ENCODE measurements at places on chromosomes 16 and 17.

GRCh38 chr17:67862614-67863217 is 37.4 kb downstream of the BPTF start:
- no peak for DNase-seq

DNA sequence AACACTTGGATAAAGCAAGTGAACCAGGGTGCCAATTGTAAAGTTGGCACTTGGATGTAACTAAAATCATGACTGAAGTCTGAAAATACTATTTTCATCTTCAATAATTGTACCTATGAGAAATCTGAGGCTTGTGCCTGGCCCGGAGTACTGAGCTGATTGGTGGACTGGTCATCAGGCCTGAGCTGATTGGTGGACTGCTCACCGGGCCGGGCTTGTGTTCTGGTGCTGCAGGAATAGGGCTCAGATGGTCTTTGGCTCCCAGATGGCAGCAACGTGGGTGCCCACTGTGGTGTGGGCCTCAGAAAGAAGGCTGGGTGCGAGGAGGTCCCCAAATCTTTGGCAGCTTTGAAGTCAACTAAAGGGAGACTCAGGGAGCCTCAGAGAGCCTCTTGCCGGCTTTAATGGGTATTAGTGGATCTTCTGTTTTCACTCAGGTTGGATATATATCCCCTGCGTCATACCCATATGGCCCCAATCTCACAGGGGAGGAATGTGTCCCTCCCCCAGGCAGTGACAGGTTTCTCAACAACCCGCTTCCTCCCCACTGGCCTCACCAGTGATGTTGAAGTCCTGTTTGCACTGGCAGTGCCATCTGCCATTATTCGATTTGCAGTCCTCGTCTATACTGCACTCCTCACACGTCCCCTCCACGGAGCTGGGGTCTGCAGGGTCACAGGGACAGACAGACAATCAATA is 4.7 kb downstream of the UMOD start:
- no peak for DNase-seq

DNA sequence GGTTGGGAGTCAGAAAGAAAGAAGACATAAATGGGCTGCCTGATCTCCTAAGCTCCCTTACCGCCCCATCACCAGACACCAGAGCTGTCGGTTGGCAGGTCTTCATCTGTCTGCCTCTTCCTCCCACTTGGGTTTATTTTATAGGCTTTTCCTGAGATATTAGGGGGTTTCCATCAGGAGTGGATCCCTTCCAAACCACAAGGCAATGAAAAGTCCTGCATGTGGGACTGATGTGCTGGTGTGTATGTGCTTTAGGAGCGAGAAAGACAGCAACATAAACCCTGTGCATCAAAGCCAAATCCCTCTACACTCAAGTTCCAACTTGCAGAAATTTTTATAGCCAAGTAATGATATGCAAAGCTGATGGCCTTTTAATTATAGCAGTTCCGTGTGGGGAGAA is 389.5 kb downstream of the SLC39A11 start:
- DNase-seq = no peak

GRCh38 chr17:34172390-34172918 is 82.6 kb upstream of the CCL2 start:
- no peak for DNase-seq

- DNase-seq = no peak
Measured at GRCh38 chr16:51055434-51055833, 95.6 kb downstream of the SALL1 start.

DNA sequence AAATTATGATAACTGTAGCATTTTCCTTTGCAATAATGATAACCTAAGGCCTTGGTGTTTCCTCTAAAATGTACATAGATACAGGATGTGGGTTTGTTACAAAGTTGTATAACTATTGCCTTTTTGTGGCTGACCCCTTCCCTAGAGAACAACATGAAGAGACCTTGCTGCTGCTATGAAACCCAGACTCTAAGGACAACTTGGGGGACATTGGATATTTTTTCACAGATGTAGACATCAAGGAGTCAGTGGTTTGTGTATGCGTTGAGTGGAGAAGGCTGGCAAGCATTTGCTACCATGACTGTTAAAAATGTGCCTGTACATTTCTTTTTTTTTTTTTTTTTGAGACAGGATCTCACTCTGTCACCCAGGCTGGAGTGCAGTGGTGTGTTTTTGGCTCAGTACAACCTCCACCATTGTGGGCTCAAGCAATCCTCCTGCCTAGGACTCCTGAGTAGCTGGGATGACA is 12.3 kb downstream of the HMOX2 start:
- DNase-seq = no peak

DNA sequence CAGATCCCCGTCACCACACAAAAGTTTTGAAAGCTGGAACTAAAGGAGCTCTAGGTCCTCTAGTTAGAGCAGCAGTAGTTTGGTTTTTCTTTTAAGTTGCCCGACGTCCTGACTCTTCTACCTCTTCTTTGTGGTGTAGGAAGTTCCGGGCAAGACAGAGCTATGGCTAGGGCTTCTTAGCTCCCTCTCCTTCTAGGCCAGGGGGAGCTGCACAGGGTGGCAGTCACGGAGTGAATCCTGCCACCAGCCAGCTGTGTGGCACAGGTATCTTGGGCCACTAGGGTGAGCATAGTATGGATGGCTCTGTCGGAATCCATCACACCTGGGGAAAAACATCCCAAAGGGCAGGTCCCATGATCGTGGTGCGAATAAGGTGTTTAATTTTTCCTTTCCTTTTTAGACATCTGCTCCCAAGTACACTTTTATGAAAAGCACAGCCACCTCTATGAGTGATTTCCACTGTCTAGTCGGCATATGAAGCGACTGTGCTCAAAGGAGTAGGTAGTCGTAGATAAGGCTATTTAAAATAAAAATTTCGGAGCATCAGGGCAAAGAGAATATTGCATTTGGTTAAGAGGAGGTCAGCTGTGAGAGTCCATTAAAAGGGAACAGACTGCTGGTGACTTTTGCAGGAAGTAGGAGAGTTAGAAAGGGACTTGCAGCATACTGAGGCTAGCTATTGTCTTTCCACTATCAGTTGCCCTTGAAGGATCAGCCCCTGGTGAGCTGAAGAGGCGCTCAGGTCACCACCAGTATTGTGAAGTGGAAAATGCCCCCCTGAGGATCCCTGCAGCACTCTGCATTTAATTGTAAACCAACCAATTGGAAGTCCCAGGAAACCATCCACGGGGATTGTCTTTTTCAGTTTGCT is 2.1 kb downstream of the PRKCA start:
- DNase-seq = peak; percentile 22

DNA sequence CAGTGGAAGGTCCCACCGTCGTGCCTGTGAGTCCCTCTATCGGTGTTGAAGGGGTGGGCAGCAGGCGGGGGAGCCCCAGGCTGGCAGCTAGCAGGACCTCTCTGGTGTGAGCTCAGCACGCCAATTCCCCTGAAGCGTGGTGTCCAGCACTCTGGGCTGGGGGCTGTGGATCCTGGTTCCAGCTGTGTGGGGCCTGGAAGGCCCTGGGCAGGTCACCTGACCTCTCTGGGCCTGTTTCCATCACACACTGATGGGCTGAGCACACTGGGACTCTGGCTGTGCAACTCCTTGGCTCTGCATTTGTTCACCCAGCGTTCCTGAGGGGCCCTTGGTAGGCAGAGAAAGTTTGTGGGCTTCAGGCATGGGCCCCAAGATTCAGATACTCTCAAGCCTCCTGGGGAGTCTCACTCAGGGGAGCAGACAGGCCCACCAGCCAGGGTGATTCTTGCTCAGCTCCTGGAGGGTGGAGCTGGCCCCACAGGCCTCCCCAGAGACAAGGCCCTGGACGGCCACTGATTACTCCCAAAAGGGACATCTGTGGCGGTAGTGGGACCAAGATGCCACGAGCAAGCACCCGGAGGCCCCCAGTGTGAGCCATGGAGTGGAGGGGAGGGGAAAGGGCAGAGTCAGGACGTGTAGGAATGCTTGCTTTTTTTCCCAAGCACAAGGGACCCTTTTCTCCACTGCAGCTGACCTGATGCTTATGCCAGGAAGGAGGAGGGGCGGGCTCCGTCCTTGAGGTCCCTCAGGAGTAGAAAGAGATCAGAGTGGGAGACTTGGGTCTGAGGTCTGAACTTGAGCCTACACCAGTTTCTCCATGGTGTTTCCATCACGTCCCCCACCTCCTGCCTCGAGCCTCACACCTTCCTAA is 8.5 kb downstream of the SCGB1C2 start:
- no peak for DNase-seq

GRCh38 chr17:41326173-41327145 is 10.9 kb upstream of the KRTAP17-1 start:
- DNase-seq = peak; percentile 22

- no peak for DNase-seq
Measured at GRCh38 chr17:73196500-73196899, 3.6 kb downstream of the COG1 start.

GRCh38 chr17:36937959-36938565 is 787 bp downstream of the LHX1 start:
- DNase-seq = no peak

DNA sequence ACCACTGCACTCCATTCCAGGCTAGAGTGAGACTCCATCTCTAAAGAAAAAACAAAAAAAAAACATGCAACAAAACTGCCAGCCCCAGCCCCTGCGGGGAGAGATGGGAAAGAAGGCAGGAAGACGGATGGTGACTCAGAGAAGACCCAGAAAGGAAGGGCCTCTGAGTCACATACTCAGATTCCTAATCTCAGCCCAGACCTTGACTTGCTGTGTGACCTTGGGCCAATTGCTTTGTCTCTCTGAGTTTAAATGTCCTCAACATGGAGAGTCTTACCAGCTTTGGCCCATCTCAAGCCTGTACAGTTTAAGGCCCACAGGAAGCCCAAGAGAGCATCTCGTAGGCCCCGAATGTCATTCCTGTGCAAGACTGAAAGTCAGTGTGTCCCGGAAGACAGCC is 86.5 kb upstream of the LHX1 start:
- no peak for DNase-seq

DNA sequence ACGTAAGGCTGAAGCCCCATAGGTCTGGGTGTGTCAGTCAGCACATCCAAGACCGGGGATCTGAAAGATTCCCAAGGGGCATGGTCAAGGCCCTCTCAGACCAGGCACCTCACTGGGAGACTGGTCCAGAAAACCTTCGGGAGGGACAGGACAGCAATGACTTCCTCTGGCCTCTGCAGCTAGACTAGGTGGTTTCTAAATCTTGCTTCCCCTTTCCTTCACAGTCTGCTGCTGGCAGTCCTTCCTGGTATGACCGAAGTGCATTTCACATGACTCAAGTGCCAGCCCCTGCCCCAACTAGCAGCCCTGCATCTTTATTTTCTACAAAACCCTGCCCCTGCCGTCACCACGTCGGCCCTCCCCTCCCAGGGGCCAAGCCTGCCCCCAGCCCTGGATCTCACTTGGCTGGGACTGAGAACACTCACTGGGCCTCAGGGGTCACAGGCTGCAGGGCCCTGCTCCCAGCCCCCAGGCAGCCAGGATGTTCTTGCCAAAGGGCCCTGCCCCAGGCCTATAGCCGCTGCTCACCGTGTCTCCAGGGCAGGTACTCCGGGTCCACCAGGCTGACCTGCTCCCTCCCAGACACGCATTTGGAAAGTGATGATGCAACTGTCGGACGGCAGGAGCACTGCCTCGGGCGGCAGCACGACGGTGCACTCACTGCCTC is 18.3 kb downstream of the POLR3K start:
- no peak for DNase-seq

DNA sequence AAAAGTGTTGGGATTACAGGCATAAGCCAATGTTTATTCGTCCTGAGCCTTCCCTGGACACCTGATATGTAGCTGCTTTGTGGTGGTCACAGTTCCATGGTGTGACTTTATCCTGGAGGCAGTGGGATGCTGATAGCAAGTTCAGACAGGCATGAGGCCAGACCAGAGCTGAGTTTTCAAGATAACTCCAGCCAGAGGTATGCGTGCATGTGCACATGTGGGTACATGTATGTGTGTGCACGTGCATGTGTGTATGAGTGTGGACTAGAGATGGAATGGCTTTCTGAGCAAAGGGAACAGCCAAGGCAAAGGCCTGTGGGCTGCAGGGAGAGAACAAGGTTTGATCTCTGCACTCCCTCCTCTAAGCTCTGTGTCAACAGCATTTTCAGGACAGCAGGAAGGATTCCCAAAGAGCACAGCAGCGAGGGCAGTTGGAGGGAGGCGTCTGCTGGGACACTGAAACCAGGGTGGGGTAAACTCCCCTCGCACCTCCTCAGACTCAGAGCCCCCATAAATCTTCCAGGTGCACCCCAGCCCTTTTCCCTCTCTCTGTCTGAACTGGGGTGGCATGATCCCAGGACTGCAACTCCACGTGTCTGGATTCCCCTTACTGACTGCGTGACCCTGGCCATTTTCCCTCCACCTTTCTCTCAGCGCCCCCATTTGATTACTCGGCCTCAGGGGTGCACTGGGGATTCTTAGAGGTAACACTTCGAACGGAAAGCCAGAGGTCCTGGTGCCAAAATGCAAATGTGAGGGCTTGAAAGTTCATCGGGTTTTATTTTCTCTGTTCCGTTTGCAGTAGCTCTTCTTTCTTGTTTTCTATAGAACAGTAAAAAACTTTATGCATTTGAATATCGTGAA is 15.3 kb downstream of the NLRC5 start:
- DNase-seq = no peak

DNA sequence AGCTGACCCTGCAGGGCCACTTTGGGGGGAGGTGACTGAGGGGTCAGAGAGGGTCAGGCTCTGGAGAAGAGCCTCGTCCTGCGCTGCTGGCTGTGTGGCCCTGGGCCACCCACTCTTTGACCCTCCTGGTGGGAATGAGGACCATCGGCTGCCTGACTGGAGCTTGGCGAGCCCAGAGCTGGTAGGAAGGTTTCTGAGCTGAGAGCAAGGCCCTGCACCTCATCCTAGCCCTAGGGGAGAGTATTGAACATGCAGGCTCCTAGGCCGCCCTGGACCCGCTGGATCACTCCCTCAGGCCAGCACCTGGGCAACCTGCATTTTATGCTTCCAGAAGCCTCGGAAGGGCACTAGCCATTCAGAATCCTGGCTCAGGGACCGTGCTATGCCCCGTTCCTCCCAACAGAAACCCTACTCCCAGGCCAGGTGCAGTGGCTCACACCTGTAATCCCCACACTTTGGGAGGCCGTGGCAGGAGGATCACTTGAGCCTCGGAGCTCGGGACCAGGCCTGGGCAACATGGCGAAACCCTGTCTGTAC is 14.5 kb downstream of the MAP2K3 start:
- no peak for DNase-seq

- no peak for DNase-seq
Measured at GRCh38 chr16:11359370-11359769, 14.1 kb downstream of the RMI2 start.

GRCh38 chr17:75270218-75270965 is 639 bp downstream of the MIF4GD start:
- DNase-seq = peak; percentile 25

DNA sequence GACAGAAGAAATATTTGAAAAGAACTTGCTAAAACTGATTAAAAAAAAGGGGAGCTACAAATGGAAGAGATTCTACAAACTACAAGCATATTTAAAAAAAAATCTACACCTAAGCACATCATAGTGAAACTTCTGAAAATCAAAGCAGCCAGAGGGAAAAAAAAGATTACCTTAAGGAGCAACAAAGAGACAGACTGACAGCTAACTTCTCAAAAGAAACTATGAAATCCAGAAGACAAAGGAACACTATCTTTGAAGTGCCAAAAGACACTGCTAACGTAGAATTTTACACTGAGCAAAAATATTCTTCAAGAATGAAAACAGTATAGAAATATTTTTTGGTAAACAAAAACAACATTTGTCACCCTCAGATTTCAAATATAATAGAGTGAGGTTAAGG is 151.2 kb downstream of the MYO1D start:
- no peak for DNase-seq

GRCh38 chr17:63116967-63117830 is 151.2 kb downstream of the TANC2 start:
- DNase-seq = no peak
